ENCODE measurements at places on chromosomes 4 and X.

DNA sequence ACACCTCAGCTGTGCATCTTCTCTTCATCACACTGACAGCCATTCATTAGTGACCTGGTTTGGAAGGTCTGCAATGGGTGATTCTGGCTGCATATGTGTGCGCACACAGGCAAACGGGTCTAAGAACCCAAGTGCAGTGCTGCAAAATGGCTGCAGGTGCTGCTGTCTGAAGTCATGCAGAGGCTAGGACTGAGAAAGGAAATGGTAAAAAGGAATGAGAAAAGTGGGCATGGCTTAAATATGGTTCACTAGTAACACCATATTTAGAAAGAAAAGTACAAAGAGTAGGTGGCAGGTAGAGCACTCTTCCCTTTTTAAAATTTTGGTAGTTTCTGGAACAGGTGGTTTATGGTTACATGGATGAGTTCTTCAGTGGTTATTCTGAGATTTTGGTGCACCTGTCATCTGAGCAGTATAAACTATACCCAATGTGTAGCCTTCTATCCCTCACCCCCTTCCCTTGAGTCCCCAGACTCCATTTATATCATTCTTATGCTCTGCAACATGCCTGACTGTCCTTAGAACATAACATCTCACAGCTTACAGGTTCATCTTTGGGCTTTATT is 78.4 kb downstream of the CCNG2 start:
- DNase-seq: no peak

- no peak for DNase-seq
Measured at GRCh38 chr4:150337734-150338133, 244.2 kb upstream of the MAB21L2 start.

GRCh38 chr4:23333556-23333945 is 556.3 kb downstream of the PPARGC1A start:
- no peak for DNase-seq

DNA sequence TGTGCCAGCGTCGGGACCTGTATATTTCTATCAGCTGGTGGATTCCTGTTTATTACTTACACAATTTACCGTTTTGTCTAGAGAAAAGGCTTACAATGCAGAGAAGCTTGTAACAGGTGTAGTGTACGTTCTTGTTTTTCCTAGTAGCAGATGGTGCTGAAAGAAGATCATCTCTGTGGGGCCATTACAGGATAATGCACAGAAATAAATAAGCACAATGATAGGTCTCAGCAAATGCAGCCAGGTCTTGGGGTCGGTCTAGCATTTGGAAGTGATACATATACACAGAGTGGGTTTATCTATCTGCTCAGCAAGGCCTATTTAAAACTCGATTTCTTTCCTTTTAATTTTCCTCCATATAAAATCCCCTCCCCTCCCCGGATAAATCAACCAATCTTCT is 180.9 kb upstream of the LCORL start:
- no peak for DNase-seq

DNA sequence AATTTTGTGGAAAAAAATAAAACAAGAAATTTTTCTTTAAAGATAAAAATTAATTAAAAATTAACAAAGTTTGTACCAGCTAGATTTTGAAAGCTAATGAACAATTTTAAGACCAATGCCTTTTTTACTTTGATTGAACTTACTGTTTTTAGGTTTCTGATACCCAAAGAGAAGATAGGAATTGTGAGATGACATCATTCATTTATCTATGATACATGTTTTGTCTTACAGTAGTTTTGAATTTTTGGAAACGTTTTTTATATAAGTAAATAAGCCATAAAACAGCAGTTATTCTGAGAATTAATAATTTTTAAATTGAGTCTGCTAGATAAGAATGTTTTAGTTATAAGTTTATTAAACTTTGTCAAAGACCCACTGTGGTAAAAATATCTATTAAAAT is 65.0 kb upstream of the GPR174 start:
- no peak for DNase-seq

DNA sequence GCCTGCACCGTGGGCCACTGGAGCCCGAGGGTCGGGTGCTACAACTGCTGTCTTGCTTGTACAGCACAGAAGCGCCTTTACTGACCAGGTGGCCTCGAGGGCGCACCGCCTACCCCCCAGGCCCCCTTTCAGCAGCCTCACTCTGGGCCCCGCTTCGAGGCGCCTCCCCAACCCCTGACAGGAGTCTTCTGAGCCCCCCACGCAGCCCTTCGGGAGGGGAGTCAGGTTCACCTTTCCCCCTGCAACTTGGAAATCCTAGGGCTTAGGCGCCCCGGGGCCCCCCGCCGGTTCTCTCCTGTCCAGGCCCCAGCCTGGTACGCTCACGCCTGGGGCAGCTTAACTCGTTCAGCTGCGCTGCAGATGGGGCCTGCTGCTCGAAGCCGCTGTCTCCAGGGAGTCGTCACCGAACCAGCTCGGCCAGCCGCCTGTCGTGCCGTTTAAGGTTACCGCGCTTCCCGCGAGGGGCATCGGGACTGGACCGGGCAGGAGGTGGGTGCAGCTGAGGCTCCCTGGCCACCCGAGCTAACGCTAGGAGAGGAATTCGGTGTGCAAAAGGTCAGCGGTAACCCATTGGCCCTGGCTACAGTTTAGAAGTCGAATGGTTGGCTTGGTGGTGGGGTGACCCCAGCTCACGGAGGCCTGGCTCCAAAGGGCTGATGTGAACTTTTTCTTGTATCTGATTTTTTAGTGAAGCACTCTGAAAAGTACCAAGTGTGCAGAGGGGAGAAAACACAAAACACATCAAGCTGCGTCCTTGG is 58.9 kb upstream of the BCOR start:
- DNase-seq: no peak

DNA sequence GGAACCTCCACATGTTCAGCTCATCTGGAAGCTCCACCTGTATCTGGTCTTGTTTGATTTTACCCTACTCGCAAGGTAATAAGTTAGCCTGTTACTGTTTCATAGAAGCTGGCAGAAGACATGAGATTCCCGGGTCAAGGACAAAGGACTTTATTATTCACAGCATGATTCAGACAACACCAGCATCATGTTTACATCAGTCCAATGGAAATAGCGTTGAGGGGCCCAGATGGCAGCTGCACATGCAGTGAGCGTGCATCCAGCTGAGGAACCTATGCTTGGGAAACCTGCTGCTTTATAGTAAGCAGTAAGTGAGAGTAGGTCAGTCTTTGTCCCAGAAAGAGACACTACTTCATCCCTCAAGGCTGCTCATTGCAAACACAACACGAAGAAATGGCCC is 19.8 kb downstream of the TSPAN5 start:
- DNase-seq: no peak

- peak; percentile 55 for DNase-seq
Measured at GRCh38 chrX:153970357-153971123, 1.1 kb downstream of the HCFC1 start.

DNA sequence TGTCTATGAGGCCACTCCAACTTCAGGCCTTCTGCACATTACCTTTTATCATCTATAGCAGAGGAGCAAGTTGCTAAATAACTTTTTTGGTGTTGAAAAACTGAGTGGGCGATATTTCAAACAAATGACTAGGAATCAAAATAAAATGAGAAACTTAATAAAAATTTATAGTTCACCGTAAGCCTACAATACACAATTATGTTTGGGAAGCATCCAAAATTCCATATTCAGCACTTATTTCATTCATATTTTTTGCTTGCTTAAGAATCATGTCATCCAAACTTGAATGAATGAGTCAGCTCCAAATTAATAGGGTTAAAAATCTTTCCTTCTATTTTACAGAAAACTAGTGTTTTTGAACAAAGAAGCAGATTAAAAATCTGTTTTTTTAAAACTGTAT is 119.1 kb downstream of the SH3RF1 start:
- no peak for DNase-seq

DNA sequence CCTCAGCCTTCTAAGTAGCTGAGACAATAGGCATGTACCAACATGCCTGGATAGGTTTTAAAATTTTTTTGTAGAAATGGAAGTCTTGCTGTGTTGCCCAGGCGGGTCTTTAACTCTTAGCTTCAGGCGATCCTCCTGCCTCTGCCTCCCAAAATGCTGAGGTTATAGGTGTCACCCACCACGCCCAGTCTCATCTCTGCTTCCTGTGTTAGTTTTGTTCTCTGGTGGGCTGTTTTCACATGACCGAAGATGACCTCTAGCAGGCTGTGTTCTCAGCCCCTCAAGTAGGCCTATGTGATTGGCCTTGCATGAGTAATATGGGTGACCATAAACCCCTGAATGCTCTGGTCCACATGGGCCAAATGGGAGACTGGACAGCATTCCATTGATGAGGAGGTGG is 56.8 kb upstream of the MSANTD1 start:
- no peak for DNase-seq

GRCh38 chr4:179596621-179597020 is 2154.4 kb upstream of the AGA start:
- DNase-seq: no peak

- DNase-seq: no peak
Measured at GRCh38 chrX:88604433-88605221, 142.4 kb upstream of the CPXCR1 start.

GRCh38 chr4:40749717-40750460 is at the start of gene NSUN7:
NSUN7 (plus strand) TSS chr4:40749955; CDS start chr4:40750694, 739 bp downstream.
- DNase-seq: peak; percentile 75

GRCh38 chr4:154189346-154189745 is 302.3 kb downstream of the DCHS2 start:
- no peak for DNase-seq

- peak; percentile 33 for DNase-seq
Measured at GRCh38 chr4:114389070-114389685, 209.4 kb upstream of the UGT8 start.

DNA sequence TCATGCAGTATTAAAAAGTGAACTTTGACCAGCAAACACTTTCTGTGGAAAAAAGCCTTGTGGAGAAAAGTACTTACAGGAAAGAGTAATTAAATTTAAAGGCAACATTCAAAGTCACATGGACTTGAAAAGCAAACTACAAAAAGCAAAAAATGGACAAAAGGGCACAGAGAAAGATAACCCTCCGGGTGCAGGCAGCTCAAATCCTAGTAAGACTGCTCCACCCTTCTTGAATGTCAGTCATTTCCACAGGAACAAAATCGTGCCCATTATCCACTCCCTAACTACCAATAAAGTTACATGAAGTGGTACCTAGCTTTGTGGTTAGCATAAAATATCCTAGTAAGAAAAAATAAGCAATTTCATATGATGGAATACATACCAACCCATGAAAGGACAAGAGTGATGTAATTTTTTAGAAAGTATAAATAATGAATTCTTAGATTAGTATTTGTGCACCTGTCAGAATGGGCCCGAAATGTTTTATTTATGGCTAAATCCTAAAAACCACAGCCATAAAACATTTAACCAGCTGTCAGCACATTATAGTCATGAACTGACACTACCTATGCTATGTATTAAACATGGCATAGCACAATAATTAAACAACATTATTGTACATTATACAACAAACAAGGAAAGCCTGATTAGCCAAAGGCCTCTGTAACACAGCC is 43.3 kb downstream of the MAML3 start:
- no peak for DNase-seq

- DNase-seq: no peak
Measured at GRCh38 chr4:151315212-151315886, 10.1 kb downstream of the SH3D19 start.

DNA sequence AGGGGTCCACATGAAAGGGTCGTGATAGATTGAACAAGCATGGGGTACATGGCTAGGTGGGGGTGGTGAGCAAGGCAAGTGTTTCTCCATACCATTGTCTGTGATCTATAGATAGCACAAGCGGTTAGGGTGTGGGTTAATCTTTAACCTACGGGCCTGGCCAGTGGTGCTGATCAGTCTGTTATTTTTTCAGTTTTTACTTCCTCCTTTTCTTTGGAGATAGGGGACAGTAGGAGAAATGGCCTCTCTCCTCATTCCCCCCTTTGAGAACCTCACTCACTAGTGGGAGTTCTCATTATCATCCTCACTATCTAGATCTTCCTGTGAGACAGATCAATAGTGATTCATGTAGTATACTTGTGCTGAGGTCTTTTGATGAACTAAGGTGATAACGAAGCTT is 16.2 kb upstream of the GPKOW start:
- no peak for DNase-seq

DNA sequence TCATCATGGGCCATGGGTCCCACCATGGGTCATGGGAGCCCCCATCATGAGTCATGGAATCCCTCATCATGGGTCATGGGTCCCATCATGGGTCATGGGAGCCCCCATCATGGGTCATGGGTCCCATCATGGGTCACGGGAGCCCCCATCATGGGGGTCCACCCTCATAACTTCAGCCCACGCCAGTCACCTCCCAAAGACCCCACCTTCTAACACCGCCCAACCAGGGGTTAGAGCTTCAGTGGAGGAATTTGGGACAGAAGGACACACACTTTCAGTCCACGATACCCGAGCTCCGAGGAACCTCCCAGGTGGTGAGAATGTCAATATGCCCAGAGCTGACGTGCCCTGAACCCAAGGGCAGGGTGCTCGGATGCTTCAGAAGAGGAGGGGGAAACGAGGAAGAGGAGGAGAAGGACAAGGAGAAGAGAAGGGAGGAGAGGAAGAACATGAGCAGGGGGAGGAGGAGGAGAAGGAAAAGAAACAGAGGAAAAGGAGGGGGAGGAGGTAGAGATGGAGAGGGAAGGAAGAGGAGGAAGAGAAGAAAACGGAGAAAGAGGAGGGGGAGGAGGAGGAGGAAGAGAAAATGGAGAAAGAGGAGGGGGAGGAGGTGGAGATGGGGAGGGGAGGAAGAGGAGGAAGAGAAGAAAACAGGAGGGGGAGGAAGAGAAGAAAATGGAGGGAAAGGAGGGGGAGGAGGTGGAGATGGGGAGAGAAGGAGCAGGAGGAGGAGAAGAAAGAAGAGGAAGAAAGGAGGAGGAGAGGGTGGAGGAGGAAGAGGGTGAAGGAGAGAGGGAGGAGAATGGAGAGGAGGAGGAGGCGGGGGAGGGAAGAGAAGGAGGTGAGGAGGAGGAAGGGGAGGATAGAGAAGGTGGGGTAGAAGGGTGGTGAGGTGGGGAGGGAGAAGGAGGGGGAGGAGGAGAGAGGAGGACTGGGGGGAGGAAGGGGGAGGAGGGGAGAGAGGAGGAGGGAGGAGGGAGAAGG is 17.7 kb downstream of the IL3RA start:
- no peak for DNase-seq

All from small intestine (tissue), 16 donors.